ENCODE measurements at places on chromosomes 6 and 20.

GRCh38 chr20:48332555-48332954, 495.2 kb downstream of the PREX1 start:
- no peak for DNase-seq

DNA sequence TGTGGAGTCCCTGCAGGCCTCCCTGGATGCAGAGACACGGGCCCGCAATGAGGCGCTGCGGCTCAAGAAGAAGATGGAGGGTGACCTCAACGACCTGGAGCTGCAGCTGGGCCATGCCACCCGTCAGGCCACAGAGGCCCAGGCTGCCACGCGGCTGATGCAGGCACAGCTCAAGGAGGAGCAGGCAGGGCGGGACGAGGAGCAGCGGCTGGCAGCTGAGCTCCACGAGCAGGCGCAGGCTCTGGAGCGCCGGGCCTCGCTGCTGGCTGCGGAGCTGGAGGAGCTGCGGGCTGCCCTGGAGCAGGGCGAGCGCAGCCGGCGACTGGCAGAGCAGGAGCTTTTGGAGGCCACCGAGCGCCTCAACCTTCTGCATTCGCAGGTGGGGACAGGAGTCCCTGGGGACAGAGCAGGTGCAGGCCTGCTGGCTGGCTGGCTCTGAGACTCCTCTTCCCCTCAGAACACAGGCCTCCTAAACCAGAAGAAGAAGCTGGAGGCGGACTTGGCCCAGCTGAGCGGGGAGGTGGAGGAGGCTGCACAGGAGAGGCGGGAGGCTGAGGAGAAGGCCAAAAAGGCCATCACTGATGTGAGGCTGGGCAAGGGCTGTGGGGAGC, 44.7 kb downstream of the MYH7B start:
- no peak for DNase-seq

GRCh38 chr6:163735076-163735475, 320.6 kb downstream of the QKI start:
- no peak for DNase-seq

DNA sequence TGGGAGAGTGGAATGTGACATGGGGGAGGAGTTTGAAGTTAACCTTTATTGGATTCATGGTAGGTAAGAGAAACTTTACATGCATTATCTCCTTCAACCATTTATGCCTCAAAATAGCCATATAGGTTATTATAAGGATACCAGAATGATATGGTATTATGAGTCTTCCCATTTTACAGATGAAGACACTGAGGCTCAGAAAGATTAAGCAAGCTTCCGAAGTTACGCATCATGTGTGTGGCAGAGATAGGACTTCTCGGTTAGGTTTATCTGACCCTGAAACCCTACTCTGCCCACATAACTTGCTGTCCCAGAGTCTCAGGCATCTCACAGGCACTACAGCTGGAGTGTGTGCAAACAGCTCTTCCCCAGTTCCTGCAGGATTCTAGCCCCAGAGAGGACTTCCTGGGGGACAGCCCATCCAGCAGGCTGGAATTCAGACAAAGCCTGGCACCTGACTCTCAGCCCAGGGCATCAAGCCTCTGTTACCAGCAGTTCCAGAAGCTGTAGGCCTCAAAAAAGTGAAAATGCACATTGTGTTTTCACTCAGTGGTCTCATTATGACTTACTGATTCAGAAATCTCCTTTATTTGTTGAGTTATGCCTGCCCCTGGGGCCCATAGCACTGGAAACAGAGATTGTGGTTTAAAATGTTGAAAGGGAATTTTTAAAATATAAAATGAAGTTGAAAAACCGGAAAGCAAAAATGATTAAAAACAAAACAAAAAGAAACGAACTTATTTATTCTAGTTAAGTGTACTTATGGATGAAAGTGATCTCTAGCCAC, 512.8 kb upstream of the CHD6 start:
- DNase-seq: no peak

DNA sequence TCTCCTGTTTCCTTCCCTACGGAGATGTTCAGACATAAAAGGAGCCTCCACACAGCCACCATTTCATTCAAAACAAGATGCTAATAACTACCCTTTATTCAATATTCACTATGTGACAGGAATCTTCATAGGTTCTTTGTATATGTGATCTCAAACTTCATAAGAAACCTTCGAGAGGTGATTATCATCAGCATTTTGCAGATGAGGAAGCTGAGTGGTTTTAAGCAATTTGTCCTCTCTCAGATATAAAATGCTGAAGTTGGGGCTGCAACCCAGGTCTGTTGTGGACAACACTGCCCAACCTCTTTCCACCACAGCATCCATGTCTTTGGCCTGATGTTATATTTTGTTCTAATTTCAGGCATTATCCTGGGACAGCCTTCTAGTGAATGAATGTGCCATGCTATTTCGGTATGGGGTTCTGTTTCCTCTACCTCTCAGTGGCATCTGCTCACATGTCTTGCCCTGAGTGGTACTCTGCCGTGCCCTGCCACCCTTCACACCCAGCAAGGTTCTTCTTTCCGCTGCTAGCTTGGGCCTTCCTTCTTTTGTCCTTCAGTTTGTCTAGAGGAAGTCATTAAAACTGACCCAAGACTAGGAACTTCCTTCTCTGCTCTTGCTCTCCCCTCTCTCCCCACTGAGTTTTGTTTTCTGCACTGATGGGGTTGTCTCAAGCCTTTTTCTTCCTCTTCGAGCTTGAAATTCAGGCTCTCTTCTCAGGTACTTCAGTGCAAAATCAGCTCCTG, 300.9 kb upstream of the PRDM1 start:
- DNase-seq: no peak

- no peak for DNase-seq
Measured at GRCh38 chr6:136703331-136703865, 88.9 kb downstream of the MAP3K5 start.

DNA sequence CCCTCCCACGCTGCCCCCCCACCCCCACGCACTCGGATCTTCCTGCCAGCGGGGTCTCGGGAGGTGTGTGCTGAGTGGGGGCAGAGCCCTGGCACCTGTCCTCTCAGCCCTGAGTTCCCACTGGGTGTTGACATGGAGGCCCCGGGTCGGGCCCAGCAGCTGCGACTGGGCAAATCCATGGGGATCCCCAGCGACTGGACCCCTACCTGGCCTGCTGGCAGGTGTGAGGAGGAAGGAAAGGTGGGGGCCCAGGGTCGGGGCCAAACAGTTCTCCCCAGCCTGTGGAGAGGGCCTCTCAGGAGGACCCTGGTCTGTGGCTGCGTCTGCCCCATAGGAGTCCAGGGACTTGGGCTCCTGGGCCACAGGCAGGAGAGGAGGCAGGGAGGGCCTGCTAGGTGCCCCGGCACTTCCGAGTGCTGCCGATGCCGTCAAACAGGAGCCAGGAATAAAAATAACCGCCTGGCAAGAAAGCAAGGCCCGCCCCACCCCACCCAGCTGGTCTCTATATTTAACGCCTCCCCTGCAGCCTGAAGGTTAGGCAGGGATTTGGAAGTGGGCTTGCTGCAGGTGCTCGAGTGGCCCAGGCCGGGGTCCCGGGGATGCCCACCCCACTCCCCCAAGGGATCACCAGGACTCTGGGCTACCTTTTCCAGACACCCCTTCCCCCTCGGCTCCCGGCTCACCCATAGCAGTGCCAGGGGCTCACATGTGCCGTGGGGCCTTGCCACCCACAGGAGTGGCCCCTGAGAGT, 1.4 kb upstream of the EEF1A2 start:
- DNase-seq: no peak

- no peak for DNase-seq
Measured at GRCh38 chr6:69813508-69813907, 16.7 kb upstream of the LMBRD1 start.
